ENCODE measurements at places on chromosomes 5 and 9.

DNA sequence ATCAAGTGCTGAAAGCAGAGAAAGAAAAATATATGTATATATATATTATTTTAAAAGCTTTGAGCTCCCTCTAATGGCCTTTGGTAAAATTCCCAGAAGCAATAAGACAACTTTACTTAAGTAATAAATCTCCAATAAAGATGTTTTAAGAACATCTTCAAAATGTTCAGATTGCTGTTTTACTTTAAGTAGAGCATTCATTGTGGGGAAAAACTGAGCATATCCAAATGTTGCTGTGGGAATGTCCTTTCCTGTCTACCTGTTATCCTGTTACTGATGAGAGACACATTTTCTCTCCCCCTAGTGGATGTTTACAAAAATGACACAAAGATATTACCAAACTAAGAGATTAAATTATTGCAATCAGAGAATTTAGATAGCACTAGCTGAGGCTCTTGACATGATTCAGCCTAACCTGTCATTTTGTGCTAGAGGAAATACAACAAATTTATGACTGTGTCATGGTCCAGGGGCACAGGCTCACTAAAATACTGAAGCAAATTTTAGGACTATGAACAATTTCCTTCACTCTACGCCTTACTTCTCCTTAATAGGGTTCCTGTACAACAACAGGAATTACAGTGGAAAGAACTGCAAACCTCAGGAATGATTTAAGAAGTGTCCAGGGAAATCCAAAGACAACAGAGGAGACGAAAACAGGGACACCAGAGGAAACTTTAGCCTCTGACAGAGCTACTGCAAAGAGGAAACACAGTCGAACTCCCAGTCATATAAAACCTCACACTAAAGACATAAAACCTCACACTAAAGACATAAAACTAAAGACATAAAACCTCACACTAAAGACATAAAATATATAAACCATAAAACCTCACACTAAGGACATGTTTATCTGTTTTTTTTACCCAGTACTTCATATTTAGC lies 24.3 kb upstream of the PRRC1 start:
- DNase-seq, result no peak

DNA sequence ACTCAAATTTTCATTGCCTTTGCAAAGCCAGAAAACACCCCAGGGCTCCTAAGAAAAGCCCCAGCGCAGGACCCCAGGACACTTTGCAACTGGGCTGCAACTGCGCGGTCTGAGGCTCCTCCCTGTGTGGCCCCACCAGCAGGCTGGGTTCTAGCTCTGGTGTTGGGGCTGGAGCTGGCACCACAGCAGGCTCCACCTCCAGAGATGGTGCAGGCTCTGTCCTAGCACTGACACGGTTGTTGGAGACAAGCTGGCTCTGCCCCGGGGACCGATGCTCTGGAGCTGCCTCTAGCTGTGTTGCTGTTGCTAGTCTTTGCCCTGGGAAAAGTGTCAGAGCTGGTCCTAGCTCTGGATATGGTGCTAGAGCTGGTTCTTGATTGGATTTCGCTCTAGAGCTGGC lies 13.6 kb downstream of the LCN10 start:
- no peak for DNase-seq

DNA sequence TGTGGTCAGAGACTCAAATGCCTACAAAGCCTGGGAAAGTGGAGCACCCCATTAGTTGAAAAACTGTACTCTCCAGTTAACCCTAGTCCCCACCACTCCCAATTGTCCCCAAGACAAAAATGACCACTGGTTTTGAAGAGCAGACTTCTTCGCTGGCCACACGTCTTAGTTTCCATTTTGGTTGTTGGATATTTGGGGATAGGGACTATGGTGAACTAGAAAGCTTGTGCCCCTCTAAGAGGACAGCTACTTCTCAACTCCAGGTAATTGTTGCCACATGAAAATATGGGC lies 109.4 kb upstream of the SPRY4 start:
- DNase-seq, result no peak

DNA sequence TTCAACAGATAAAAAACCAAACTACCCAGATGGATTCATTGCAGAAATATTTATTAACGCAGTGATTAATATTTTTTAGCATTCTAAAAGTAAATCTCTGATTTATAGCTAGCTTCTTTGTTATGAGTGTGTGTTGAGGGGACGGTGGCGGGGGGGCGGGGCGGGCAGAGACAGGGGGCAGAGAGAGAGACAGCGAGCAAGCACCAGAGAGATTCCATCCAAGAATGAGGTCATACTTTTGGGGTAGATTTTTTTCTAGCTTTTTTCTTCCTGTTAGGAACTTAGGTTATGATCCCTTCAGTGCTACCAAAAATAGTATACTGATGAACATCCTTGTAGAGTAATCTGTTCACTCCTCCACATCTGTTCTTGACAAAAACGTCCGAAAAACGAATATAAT lies 500 bp upstream of the ZNF883 start:
- DNase-seq, result no peak

GRCh38 chr5:1699394-1699793 lies 100.2 kb downstream of the MRPL36 start:
- DNase-seq, result no peak

GRCh38 chr5:1642221-1642620 lies 118.5 kb upstream of the LPCAT1 start:
- no peak for DNase-seq

Data from activated CD4-positive, alpha-beta T cell treated with anti-CD3 and anti-CD28 coated beads, Interleukin-2, amount 50 U/mL, for 4 hours (primary cell).